CD4-positive, alpha-beta T cell treated with Interleukin-6 at 100 ng/mL for 8 hours (primary cell): ENCODE measurements at places on chromosomes 5 and 9.

DNA sequence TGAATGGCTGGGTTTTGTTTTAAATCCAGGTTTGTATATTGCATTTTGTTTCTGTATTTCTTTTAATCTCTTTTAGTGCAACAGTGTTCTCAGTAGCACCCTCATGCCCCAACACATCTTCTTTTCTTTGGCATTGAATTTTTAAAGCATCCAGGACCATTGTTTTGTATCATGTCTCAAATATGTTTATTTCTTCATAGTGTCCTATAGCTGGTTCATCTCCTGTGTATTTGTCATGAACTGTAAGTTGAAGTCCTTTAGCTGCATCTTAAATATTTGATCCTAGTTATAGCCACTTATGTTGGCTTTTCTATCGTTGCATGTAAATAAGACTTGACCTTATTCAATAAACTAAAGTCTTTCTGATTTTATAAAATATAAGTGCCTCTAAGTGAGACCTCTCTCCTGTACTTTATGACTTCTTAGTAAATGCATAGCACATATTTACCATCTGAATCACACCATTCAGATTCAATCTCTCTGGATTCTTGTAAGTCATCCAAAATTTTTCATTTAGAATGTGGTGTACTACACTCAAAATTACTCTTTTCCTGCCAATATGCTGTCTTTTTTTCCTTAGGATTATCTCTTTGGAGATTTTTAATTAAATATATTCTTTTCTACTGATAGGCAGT is 21.0 kb upstream of the ERCC6L2 start:
- no peak for DNase-seq

GRCh38 chr9:123406691-123407216 is 50.8 kb downstream of the CRB2 start:
- DNase-seq = no peak

DNA sequence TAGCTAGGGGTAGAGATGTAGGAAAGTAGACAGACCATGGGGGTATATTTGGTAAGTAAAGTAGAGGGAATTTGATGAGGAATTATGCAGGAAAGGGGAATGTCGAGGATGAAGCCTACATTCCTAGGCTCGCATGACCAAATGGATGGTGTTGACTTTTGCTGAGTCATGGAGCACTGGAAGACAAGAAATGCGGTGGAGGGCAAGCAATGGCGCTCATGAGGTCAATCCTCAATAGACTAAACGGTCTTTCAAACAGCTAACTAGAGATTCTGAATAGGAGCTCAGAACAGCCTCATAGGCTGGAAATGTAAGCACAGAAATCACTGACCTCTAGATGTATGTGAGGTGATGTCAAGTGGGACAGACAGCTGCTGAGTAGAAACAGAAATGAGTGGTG is 50.7 kb upstream of the FST start:
- DNase-seq = no peak

GRCh38 chr5:146341854-146342253 is 3.2 kb downstream of the POU4F3 start:
- DNase-seq = no peak

- DNase-seq = no peak
These were observed 32.8 kb downstream of the TMC1 start for GRCh38 chr9:72554221-72554641.

DNA sequence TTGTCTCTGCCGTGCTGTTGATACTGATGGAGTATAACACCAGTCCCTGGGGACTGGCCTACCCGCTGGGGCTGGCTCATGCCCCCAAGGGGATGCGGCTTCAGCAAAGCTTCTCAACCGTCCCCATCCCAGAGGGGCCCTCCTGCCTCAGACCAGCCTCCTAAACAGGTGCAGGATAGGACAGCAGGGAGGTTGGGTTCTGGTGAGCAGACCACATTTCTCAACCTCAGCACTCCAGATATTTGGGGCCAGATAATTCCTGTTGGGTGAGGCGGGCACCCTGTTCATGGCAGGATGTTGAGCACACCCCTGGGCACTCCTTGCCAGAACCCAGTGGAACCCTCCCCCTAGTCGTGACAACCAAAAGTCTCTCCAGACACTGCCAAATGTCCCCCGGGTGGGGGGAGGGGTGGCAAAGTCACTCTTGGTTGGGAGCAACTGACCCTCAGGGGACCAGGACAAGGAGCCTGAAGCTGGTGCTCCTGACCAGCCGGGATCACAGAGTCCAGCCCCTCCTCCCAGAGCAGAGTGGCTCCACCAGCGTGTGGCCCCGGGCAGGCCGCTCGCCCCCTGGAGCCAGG is 107.8 kb downstream of the ZNF354C start:
- no peak for DNase-seq

DNA sequence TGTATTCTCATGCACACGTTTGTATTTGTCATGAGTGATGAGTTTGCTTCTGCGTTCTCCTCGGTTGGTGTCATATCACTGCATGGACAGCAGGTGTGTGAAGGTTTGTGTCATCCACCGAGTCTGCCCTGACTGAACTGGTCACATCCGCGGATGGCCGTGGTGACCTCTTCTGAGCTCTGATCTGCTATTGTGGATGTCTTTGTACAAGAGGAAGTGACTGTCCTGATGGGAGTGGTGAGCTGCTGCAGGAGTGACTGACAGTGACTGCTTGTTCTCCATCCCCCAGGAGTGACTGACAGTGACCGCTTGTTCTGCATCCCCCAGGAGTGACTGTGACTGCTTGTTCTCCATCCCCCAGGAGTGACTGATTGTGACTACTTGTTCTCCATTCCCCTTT is 69.9 kb downstream of the EHMT1 start:
- DNase-seq = no peak
